ENCODE measurements at places on chromosomes 2 and 18.
A peak's percentile ranks its signal among the peaks of the same experiment; 100 is the strongest.

- no peak for DNase-seq
These were observed 237 bp downstream of the SLC39A6 start for GRCh38 chr18:36128907-36129299.

DNA sequence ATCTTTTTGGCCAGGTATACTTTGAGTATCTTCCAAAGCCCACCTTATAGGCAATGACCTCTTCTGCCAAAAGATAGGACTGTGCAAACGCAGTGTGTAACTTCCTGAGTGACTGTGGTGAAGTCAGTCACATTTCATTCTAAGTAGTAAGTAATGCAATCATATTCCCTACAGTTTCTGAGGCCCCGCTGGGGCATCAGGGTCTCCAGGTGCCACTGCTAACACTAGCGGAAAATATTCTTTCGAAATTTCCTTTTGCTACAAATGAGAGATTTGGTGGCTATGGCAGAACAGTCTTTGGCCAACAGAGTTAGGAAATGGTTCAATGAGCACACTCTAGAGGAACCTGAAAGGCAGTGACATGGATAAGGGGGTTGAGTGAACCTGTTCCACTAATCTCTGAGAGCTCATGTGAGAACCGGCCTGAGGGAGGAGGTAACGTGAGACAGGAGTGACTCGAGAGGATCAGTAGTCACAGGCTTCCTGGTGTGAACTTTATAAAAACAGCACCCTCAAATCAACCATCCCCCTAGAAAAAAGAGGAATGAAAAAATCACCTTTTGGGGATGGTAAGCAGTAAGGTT lies 102.6 kb upstream of the LPIN2 start:
- no peak for DNase-seq

- DNase-seq, result no peak
These were observed 695.6 kb downstream of the TSN start for GRCh38 chr2:122451040-122451439.

DNA sequence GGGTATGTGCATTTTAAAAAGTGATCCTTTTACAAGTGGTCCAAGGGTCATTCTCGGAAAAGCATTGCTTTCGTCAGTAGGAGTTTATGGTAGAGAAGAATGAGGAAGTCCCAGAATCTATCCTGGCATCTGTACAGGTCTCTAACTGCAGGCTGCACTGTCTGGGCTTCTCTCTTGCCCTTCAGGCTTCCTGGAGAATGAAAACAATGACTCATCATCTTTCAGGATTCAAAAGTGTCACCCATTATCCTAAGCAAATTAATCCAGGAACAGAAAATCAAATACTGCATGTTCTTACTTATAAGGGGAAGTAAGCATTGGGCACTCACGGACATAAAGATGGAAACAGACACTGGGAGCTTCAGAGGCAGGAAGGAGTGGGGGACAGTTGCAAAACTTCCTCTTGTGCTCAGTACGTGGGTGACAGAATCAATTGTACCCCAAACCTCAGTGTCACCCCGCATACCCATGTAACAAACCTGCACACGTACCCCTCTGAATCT lies 60.2 kb upstream of the TXNDC2 start:
- DNase-seq, result no peak

GRCh38 chr2:158686210-158686691 lies 108.9 kb upstream of the DAPL1 start:
- DNase-seq, result no peak

- no peak for DNase-seq
These were observed 474.9 kb upstream of the CWC22 start for GRCh38 chr2:180481998-180482397.

- DNase-seq, result no peak
These were observed 10.5 kb upstream of the TOGARAM2 start for GRCh38 chr2:28970464-28971160.

GRCh38 chr2:217562871-217563480 lies 439.8 kb downstream of the TNS1 start:
- no peak for DNase-seq

DNA sequence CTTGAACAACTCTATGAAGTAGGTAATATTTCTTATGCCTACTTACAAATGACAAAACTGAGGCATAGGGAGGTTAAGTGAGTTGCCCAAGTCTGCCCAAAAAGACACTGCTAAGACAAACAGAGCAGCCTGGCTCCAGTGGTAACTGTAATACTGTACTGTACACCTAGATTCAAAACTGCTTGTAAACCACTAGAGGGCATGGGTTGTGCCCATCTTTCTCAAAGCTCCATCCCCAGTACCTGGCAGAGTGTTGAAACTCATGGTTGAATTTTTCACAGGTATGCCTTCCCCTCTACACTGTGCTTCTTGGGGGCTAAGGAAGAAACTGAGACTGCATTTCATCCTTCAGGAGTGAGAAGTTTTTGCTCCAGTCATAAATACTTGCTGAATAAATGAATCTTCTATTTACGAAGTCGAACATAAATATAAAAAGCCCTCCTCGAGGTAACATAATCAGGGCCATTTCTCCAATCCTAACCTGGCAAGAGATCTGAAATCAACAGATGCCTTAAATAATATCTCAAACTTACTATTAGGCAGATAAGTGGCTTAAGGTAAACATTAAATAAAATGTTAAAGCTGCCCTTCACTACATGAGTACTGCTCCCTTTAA lies 2.0 kb downstream of the PPP4R1 start:
- DNase-seq, result peak; percentile 10

- no peak for DNase-seq
These were observed 32.7 kb downstream of the APCDD1 start for GRCh38 chr18:10487154-10487553.

- DNase-seq, result no peak
These were observed 2.7 kb downstream of the CDCA7 start for GRCh38 chr2:173357346-173357745.

DNA sequence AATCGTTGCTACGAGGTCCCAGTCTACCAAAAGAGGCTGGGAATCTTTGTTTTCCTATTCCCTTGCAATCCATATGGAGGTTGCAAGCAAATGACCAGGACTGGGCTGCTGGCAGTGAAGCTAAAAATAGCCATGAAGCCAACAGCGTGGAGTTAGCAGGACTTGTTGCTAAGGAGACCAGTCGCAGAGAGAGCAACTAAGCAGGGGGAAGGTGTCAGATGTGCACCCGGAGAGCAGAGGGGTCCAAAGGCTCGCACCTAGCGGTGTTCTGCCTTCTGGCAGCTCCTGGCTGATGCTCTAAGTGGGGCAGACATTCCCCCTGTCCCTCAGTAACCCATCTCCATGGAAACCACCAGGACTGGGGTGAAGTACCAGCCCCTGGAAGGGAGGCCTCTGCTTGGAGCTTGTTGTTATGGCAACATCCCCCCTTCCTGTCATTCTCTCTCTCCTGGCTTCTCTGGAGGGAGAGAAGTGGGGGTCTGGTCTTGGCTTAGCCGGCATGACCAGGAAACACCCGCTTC lies 84.6 kb downstream of the DNMT3A start:
- no peak for DNase-seq

GRCh38 chr2:25090801-25091200 lies 48.9 kb downstream of the EFR3B start:
- no peak for DNase-seq

- DNase-seq, result no peak
These were observed 81.3 kb upstream of the PIK3C3 start for GRCh38 chr18:41873730-41874129.
